Inflammatory macrophage treated with lipopolysaccharide for 4 hours (primary cell): ENCODE measurements at places on chromosomes 12 and 14.

DNA sequence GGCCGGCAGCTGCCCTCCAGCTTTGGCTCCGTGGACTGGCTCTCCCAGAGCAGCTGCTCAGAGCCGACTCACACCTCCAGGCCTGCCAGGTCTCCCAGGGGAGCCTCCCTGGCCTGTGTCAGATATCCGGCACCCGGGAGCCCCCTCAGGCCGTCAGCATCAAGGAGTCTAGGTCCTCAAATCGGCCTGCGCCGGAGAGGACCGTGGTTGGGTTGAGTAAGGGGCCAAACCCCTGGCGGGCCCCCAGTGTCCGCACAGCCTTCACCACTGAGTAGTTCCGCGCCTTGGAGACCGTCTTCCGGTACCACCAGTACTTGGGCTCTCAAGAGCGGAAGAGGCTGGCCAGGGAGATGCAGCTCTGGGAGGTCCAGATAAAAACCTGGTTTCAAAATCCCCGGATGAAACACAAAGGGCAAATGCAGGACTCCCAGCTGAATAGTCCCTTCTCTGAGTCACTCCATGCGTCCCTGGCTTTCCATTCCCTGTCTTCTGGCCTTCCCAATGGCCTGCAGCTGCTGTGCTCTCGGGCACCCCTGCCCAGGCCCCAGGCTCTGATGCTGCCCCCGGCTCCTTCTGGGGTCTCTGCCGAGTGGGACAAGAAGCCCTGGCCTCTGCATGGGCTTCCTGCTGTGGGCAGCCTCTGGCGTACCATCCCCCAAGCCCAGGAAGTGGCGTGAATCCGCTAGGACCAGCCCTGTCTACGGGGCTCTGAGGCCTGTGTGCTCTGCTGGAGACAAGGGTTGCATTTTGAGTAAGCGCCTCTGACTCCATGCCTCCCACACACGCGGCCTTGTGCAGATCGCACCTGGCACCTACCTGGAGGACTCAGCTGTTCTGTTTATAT is 245.1 kb upstream of the ATXN7L3B start:
- no peak for DNase-seq

- peak; percentile 65 for DNase-seq
Observed at GRCh38 chr14:51828017-51828797, 32.2 kb upstream of the GNG2 start.

DNA sequence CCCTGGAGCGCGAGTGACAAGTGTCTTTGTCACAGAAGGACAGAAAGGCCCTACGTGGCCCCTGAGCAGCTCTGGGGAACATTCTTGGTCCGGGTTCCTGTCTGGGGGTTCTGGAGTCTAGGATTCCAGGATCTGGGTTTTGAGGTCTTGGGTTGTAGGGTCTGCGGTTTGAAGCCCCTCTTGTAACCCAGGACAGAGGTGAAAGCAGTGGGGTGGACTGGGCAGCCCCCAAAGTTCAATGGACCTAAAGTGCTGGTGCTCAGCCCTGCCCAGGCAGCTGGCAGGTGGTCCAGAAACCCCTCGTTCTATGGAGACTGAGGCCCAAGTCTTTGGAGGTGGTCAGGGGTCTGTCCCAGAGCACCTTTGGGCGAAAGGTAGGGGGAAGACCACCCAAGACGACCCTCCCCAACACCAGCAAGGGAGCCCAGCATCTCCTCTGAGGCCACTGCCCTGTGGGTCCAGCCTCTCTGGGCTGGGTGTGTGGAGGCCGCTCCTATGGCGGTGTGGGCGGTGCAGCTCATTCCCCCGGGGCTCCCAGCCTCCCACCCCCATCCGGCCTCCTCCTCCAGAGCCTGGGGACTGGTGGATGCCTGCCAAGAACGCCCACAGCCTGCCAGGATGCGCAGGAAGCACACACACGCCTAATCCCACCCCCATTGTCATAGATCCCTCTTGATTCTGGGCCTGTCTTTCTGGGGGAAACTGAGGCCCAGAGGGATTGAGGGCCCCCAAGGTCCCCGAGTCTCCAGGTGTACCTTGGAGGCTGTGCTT is 30.2 kb upstream of the ANKRD9 start:
- DNase-seq: no peak

DNA sequence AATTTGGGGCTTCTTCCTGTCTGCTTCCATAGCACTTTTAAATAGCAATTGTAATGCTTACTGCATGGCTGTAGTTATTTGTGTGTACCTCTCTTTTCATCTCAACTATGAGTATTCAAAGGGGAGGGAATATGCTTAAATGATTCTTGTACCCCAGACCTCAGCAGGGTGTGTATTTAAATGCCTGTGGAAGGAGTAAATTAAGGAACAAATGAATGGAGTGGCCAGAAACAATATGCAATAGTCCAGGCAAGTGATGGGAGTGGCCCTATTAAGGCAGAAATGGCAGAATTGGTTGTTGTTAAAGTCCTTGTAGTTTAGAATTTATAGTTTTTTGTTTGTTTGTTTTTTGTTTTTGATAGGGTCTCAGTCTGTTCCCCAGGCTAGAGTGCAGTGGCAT is 1.5 kb downstream of the RAD51B start:
- no peak for DNase-seq

- no peak for DNase-seq
Observed at GRCh38 chr12:67853204-67853603, 136.0 kb upstream of the IFNG-AS1 start.

GRCh38 chr12:1680804-1681492 is 9.9 kb upstream of the ADIPOR2 start:
- DNase-seq: no peak

DNA sequence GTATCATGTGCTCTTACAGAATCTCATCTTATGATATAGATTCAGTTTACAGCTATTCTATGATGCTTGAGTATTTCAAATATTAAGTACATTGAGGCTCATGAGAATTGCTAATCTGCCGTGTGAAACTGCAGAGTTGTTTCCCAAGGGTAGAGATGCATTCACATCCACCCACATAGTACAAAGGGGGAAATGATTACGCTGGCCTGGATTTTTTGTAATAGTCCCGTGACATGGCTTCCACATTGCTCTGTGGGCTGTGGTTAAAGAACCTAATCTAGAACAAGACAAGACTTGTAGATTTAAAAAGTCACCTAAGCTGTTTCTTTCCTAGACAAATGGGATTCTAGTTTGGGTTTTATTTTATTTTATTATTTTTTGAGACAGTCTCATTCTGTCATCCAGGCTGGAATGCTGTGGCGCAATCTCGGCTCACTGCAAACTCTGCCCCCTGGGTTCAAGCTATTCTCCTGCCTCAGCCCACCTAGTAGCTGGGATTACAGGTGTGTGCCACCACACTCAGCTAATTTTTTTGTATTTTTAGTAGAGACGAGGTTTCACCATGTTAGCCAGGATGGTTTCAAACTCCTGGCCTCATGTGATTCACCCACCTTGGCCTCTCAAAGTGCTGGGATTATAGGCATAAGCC is 13.0 kb upstream of the RIOX1 start:
- peak; percentile 99 for DNase-seq

DNA sequence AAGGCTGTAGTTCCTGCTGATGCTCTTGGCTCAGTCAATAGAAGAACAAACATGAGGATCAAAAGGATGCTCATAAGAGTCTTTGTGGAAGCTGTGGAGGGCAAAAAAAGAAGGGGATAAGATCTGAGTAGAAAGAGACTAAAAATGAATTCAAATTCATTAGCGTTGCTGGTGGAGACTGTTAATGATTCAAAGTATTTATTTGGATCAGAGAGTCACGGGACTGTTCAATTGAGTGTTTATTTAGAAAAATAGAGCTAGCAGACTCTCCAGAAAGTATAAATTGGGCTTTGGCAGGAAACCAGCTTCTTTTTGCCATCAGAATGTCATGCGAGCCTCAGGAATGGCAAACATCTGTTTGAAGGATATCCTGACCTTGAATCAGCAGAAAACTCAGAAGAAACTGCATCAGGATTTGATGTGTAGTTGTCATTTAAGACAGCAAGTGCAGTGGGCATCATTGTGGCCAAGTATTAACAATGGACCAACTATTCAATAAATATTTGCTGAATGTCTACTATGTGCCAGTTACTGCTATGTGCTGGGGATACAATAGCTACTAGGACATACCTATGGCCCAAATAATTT is 126.4 kb downstream of the TBC1D30 start:
- no peak for DNase-seq
